ENCODE measurements at places on chromosomes 7 and 10. TPM values are rescaled to one million over a fixed set of nuclear protein-coding genes. Genes with fewer than 3 reads are reported as not detected.

INSYN2A gene
- 0.60 TPM for polyA plus RNA-seq

GRCh38 chr10:71836596-71836974, 14.5 kb downstream of the PSAP start:
- H3K36me3 ChIP-seq, result no peaks in the 10 kb centered on the region
- peaks cover 43% of the 10 kb centered on the region for H3K4me1 ChIP-seq
- H3K4me3 ChIP-seq, result no peak overlapping the region
- H3K27ac ChIP-seq, result peak overlapping the region; percentile 49
- DNase-seq, result no peak
- no peaks in the 10 kb centered on the region for H3K27me3 ChIP-seq

DNA sequence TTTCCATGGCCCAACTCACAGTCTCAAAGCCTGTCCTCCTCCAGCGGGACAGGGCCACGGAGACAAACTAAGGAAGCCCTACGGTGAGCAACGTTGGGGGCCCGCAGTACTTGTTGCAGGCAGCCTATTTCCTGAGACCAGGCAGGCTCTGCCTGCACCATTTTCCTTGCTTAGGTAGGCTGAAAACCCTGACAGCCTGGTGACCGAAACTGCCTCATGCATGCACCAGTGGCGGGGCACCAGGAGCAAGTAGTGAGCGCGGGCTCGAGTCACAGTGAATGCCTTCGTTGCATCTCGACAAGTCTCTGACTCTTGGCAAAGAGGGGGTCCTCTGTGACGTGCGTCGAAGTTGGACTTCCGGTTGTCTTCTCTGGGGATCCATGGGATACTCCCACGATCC, 23.3 kb upstream of the ZNF273 start:
- no peak overlapping the region for H3K27ac ChIP-seq
- H3K36me3 ChIP-seq, result no peaks in the 10 kb centered on the region
- no peak for DNase-seq
- no peak overlapping the region for H3K4me3 ChIP-seq
- peaks cover 14% of the 10 kb centered on the region for H3K27me3 ChIP-seq
- no peaks in the 10 kb centered on the region for H3K4me1 ChIP-seq

DNA sequence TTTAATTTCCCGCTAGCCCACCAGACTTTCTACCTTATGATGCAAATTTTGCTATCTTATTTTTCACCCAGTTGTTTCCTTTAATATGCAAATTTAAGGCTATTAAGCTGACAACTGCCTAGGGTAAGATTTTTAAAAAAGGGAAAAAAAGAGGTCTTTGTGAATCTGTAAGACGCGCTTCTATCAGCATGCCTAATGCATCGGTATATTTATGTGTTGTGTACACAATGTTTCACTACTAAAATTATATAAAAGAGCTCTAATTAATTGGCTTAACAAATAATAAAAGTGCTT, 386.6 kb downstream of the KIF20B start:
- no peaks in the 10 kb centered on the region for H3K36me3 ChIP-seq
- no peaks in the 10 kb centered on the region for H3K4me1 ChIP-seq
- H3K27me3 ChIP-seq, result no peaks in the 10 kb centered on the region
- DNase-seq, result no peak

DNA sequence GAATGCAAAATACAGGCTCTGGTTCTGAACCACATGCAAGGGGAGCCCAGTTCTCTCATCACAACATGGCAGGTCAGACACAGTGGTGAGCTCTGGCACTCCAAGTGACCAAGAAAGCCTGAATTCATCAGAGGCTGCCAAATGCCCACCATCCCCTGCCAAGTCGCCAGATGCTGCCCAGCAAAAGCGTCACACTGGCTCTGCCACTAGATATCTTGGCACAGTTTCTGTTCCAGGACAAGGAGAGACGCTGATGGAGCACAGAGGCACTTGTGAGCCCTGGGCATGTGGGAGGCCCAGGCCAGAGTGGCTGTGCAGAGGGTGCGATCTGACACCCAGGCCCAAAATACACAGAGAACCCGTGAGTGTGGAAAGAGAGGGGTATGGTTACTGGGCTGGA, 57.8 kb downstream of the GAD2 start:
- no peak overlapping the region for H3K4me3 ChIP-seq
- H3K36me3 ChIP-seq, result no peaks in the 10 kb centered on the region
- no peaks in the 10 kb centered on the region for H3K27me3 ChIP-seq
- H3K27ac ChIP-seq, result no peak overlapping the region
- no peaks in the 10 kb centered on the region for H3K4me1 ChIP-seq

HSPA12A gene
- 7.2 TPM for polyA plus RNA-seq

GRCh38 chr10:107215681-107216080, 51.2 kb upstream of the SORCS1 start:
- no peaks in the 10 kb centered on the region for H3K27me3 ChIP-seq
- no peak for DNase-seq
- H3K27ac ChIP-seq, result no peak overlapping the region
- no peak overlapping the region for H3K4me3 ChIP-seq
- no peaks in the 10 kb centered on the region for H3K4me1 ChIP-seq
- H3K36me3 ChIP-seq, result no peaks in the 10 kb centered on the region

TNKS2 gene
- 22.8 TPM for polyA plus RNA-seq

- no peaks in the 10 kb centered on the region for H3K27me3 ChIP-seq
- no peaks in the 10 kb centered on the region for H3K36me3 ChIP-seq
- H3K4me1 ChIP-seq, result no peaks in the 10 kb centered on the region
- H3K4me3 ChIP-seq, result no peak overlapping the region
These were observed 138.6 kb downstream of the ADAM22 start for GRCh38 chr7:88072715-88073055.

DNA sequence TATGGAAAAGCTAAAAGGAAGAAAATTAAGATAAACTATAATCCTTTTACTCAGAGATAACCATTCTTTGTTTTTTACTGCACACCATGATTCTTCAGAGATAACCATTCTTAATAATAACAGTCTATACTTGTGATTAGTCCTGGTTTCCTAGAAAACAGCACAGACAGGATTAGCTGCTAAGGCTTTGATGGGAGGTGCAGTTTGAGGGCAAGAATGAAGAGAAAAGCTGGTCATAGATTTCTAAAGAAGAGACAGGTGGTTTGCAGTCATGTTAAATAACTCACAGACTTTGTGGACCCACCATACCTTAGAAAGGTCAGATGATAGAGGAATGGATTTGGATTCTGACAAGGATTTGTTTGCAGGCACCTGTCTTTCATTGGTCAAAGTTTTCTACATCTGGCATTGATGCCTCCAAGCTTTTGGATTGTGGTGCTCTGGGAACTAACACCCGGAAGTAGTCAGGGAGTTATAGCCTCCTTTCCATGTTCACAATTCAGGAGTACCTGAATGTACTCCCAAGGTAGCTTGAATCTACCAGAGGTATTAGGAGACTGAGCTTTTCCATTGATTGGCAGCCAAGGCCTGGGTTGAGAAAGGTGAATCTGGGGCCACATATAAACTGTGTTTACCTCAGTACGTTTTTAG, 3.7 kb downstream of the SMC3 start:
- no peak overlapping the region for H3K27ac ChIP-seq
- peaks cover 8% of the 10 kb centered on the region for H3K36me3 ChIP-seq
- H3K4me1 ChIP-seq, result peaks cover 30% of the 10 kb centered on the region
- H3K4me3 ChIP-seq, result no peak overlapping the region

- no peaks in the 10 kb centered on the region for H3K27me3 ChIP-seq
- peaks cover 17% of the 10 kb centered on the region for H3K36me3 ChIP-seq
- no peak overlapping the region for H3K4me3 ChIP-seq
- no peaks in the 10 kb centered on the region for H3K4me1 ChIP-seq
These were observed 96.2 kb upstream of the AMPH start for GRCh38 chr7:38727184-38727940.

DNA sequence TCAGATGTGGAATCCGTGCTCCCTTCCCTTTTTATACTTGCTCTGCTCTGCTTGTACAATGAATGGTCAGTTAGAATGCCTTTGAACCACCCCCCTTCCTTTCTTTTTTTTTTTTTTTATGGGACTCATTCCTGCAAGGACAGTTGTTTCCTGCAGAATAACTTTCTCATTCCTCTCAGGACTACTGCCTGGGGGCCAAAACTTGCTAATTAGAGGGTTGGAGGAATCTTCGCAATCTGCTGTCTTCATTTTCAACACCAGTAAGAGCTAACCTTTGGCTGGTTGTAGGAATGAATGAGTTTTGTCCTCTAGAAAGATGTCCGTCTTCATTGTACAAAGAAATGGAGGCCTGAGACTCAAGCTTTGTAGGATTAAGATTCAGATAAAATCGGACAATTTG, 868.1 kb downstream of the LRMDA start:
- H3K27ac ChIP-seq, result no peak overlapping the region
- H3K4me1 ChIP-seq, result peaks cover 45% of the 10 kb centered on the region
- DNase-seq, result no peak
- H3K36me3 ChIP-seq, result no peaks in the 10 kb centered on the region

ASZ1 gene
- polyA plus RNA-seq, result 0.70 TPM

GRCh38 chr10:125684581-125684980, 1.6 kb upstream of the TEX36 start:
- H3K36me3 ChIP-seq, result no peaks in the 10 kb centered on the region
- no peaks in the 10 kb centered on the region for H3K27me3 ChIP-seq
- no peak overlapping the region for H3K27ac ChIP-seq
- DNase-seq, result no peak
- no peaks in the 10 kb centered on the region for H3K4me1 ChIP-seq

COL26A1 gene
- 12.5 TPM for polyA plus RNA-seq

DNA sequence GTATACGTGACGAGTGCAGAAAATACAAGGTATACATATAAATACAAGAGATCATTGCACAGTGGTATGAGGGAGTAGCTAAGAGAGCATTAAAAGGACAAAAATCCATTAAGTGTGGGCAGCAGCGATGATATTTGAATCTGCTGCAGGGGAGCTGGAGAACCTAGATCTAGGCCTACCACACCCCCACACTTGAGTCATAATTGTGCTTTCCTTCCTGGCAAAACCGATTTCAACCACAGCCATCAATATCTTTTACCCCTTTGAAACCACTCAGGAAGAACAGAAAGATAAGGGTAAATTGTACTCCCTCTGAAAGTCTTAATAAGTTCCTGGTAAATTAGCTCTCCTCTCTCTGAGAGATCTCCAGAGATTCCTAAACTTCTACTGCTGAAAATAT, 345.0 kb downstream of the SORCS1 start:
- H3K4me3 ChIP-seq, result no peak overlapping the region
- no peaks in the 10 kb centered on the region for H3K36me3 ChIP-seq
- peaks cover 1% of the 10 kb centered on the region for H3K4me1 ChIP-seq
- no peak overlapping the region for H3K27ac ChIP-seq
- DNase-seq, result no peak

DNA sequence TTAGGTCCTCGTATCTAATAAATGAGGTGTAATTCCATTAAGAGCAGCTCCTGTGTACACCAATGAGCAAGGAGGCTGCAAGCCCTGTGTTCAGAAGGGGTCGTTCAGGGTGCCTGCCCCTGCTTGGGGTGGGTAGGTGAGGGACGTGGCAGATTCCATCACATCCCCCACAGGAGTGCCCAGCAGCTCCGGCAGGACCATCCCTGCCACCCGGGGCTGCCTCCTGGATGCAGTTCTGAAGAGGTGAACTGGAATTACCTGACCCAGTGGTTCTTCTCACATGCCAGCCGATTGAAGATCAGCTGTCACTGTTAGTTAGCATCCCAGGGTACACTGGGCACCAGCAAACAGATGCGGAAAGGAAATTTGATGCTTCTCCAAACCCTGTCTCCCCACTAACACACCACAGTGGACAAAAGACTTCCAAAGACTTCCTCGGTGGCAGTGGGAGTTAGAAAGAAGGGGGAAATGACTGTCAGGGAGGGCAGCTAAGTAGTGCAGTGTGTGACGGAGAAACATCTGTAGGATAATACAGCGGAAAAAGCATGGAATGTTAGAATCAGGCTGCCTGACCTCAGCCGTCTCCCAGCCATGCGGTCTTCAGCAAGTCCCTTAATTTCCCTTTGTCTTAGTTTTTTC, 313.6 kb upstream of the ZMIZ1 start:
- H3K27me3 ChIP-seq, result no peaks in the 10 kb centered on the region
- DNase-seq, result no peak
- no peaks in the 10 kb centered on the region for H3K4me1 ChIP-seq
- no peaks in the 10 kb centered on the region for H3K36me3 ChIP-seq
- no peak overlapping the region for H3K27ac ChIP-seq
- no peak overlapping the region for H3K4me3 ChIP-seq

- H3K4me3 ChIP-seq, result no peak overlapping the region
- peaks cover 5% of the 10 kb centered on the region for H3K36me3 ChIP-seq
- H3K27ac ChIP-seq, result peak overlapping the region; percentile 100
- peaks cover 97% of the 10 kb centered on the region for H3K4me1 ChIP-seq
- H3K27me3 ChIP-seq, result no peaks in the 10 kb centered on the region
These were observed 86.3 kb downstream of the RNF216 start for GRCh38 chr7:5694912-5695726.

DNA sequence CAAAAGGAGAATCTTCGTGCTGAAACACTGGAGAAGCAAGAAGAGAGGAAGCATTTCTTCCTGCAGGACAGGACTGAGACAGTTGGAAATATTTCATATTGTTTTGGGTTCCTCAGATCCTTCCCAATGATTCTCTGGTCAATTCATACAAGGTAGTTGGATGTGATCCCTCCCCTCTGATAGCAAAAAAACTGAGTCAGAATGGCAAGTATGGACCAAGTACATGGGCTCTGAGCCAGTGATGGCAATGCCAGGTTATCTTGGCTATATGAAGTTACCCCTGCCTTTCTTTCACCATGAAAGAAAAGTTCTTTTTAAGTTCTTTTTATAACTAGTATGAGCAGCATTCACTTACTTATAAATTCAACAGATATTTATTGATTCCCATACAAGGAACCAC, 124.4 kb upstream of the PTPRZ1 start:
- H3K4me1 ChIP-seq, result no peaks in the 10 kb centered on the region
- DNase-seq, result no peak
- H3K36me3 ChIP-seq, result no peaks in the 10 kb centered on the region
- H3K27ac ChIP-seq, result no peak overlapping the region
- no peaks in the 10 kb centered on the region for H3K27me3 ChIP-seq

- H3K4me1 ChIP-seq, result peaks cover 36% of the 10 kb centered on the region
- peak; percentile 72 for DNase-seq
- peak overlapping the region; percentile 85 for H3K27ac ChIP-seq
- H3K36me3 ChIP-seq, result no peaks in the 10 kb centered on the region
- H3K4me3 ChIP-seq, result no peak overlapping the region
These were observed 67.2 kb downstream of the DGKB start for GRCh38 chr7:14835384-14835783.

DNA sequence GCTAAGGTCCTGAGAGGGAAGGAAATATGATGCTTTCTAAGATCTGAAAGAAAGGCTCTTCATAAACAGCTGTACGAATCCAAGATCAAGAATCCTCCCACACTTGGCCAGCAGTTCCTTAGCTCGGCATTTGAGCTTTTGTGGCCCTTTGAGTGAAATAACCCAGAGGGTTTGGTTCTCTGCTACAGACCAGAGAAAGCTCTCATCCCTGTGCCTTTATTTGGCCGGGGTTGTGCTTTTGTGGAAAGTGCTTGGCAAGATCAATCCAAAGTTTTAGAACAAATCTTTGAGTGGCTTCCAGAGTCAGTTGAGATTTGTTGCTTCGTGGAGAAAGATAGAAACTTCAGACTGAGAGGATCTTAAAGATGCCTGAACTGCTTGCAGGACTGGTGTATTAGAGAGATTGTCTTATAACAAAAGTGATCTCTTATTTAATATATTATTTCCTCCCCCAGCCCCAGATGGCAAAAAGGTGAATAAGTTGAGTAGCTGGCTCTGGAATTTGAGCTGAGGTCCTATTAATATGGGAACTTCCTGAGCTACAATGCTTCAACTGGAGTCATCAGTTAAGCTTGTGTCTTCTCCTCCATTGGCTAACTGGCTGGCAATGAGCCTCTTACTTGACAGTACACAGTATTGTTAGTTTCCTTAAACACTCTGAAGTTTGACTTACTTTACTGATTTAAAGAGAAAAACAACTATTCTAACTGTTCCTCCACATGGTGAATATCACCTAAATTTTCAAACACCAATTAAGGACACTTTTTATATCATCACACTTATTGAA, 687.3 kb downstream of the MAGI2 start:
- H3K4me3 ChIP-seq, result no peak overlapping the region
- no peaks in the 10 kb centered on the region for H3K27me3 ChIP-seq
- H3K4me1 ChIP-seq, result peaks cover 9% of the 10 kb centered on the region
- no peak overlapping the region for H3K27ac ChIP-seq
- no peak for DNase-seq

ZNF25 gene
- 2.8 TPM for polyA plus RNA-seq

All from cardiac muscle cell (in vitro differentiated cells and primary cell).